ENCODE measurements at places on chromosomes 1 and 21.

DNA sequence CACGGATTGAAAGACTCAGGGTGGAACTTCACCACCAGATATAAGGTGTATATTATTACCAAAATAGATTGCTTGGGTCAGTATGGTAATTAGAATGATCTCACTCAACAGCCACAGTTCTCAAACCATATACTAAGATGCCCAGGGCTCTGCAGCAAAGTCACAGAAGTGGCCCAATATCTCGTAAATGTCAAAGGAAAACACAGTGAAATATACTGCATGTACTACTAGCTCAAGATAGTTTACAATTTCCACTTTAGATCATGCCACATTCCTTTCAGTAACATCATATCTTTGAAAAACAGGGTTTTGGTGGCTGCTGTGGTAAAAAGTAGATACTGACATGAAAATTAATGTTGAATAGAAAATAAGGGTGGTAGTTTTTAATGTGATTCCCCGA lies 180.3 kb upstream of the ATP1B1 start:
- DNase-seq = no peak

DNA sequence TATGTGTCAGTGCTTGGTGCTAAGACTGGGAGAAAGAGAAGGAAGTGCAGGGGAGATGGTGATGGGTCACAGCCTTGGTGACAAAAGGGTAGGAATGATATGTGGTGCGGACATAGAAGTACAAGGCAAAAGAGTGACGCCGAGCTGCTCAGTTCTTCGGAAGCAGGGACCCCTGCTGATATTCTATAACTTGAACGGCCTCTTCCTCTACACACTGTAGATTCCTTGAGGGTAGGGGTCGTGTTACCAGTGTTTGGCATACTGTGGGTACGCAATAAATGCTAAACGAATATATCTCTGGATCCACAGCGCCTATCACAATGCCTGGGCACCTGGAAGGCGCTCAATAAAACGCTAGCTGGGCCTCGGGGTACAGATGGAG lies 488 bp downstream of the DBT start:
- no peak for DNase-seq

GRCh38 chr1:164754088-164754600 lies 195.2 kb downstream of the PBX1 start:
- DNase-seq = no peak

DNA sequence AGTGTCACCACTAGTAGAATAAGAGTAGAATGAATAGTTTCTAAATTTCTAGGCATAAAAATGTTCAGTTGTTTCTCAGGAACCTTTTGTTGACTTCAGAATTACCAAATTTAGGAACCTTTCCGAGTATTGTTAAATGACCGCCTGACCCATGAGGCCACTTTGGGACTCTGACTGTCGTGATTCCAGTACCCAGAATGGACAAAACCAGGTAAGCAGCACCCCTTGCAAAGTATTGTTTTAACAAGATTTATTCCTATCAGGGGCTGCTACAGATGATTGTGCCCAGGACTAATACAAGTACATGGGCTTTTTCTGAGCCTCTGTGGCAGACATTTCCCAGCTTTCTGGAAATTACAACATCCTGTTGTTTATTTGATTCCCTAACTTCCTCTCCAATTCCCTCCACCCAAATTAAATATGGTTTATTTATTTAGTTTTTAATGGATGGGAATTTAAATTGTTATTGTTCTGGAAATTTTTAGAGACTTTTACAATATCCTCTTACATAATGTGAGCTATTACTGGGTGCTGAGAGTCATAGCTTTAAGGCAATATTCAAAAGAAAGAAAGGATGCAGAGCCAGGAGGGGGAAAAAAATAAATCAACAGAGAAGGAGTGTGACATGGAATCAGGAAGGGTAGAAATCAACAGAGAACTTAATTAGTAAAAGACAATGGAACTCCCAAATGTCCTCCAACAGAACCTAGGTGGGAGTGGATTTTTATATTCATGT lies 37.4 kb upstream of the NTPCR start:
- DNase-seq = no peak

- no peak for DNase-seq
Observed at GRCh38 chr1:34759503-34760357, at the start of gene GJB4. GJB4 (plus strand) TSS chr1:34759740; CDS start chr1:34761255, 1,515 bp downstream.

DNA sequence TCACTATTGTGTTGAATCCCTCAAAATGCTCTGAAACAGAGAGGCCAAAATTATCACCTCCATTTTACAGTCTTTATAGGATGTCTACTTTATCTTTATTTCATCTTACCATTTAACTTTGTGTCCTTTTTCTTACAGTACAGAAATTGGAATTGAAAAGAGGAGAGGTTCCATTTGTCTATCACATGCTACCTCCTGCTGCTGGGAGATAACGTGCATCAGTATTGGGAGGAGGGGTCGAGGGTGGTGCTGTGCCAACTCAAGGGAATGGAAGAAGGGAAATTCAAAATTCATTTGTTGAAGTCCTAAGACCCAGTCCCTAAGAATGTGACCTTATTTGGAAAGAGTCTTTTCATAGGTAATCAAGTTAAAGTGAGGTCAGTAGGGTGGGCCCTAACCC lies 85.3 kb downstream of the HHIPL2 start:
- no peak for DNase-seq

DNA sequence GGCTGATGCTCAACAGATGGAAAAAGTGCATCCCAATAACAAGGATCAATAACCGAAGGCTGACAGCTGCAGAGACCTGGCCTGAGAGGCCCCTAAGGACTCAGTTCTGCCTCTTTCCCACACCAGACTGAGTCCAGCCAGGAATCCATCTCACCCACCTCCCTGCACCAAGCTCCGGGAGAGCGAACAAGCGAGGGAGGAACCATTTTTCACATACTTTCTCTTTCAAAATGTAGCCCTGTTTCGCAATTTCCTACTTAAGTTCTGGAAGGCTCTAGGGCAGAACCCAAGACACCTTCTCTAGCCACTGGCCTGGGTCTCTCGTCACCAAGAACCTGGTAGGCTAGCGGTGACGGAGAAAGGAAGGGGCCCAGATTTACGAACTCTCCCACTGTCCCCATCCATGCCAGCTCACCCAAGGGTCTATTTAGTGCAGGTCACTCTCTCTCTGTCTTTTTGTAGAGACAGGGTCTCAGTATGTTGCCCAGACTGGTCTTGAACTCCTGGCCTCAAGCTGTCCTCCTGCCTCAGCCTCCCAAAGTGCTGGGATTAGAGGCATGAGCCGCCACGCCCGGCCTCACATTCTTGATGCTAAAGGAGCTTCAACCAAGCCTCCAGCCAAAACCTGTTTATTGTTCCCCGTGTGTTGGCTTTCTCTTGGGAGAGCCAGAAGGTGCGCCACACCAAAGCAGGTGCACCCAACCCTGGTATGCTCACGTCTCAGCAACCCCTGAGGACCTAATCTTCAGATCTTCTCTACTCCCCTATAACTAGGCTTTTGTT lies 10.9 kb upstream of the GNL2 start:
- DNase-seq = no peak

DNA sequence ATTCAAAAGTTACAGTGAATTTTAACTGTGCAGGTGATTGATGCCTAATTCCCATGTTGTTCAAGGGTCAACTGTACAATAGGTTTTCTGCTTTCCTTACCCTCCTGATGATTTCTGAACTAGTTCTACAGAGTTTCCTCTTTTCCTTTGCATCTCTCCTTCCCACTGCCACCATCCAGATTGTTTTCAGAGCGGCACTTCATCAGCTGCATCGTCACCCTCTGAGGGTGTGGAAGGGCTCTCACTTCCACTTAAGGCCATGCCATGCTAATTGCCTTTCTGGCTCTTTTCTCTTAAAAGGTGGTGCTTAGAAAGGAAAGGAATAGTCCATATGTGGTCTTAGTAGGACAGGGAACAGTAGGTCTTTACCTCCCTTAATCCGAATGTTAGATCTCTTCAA lies 39.1 kb downstream of the DISC1 start:
- no peak for DNase-seq

DNA sequence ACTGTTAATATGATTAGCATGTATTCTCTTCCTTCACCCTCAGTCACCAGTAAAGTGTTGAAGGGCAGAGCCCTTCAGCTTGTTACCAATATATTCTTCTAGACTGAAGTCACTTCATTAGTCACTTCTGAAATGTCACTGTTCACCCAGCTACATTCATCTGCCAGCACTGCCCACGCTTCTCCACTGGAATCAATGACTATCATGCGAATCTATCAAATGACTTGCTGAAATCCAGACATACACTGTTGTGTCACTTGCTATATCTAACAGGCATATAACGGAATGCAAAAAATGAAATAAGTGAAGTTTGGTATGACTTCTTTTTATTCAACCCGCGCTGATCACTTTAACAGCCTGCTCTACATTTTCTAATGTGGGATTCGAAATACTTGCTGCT lies 16.1 kb downstream of the FH start:
- no peak for DNase-seq

DNA sequence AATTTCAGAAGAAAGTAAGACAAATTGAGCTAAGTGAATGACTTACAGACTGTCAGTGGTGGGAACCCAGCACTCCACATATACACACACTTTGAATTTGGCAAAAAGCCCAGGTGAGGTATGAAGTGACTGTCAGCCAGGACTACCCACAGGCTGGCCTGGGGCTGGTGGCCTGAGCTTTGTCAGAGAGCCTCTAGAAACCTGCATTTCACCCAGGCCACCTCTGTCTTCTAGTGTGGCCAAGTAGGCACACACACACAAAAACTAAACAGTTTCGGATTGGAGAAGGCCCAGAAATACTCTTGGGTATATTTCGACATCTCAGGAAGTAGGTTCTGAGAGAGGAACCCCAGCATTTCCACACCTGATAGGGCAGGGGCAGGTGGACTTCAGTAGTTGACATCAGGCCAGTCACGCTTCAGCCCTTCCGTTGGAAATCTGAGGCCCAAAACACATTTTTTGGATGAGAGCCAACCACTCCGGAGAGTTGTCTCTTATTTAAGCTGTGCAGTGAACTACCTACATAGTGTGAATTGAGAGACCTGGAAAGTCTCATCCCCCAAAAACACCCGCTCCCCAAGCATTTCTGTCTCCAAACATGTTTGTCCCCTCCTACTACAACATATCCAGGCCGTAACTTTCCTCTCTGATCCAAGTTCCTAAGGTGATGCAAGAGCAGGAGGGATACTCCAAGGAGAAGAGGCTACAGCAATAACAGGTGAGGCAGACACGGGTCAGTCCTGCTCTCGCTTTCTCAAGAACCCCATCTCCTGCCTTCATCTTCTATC lies 167.2 kb upstream of the PROX1 start:
- DNase-seq = no peak

GRCh38 chr1:208213786-208214185 lies 30.4 kb downstream of the PLXNA2 start:
- no peak for DNase-seq

DNA sequence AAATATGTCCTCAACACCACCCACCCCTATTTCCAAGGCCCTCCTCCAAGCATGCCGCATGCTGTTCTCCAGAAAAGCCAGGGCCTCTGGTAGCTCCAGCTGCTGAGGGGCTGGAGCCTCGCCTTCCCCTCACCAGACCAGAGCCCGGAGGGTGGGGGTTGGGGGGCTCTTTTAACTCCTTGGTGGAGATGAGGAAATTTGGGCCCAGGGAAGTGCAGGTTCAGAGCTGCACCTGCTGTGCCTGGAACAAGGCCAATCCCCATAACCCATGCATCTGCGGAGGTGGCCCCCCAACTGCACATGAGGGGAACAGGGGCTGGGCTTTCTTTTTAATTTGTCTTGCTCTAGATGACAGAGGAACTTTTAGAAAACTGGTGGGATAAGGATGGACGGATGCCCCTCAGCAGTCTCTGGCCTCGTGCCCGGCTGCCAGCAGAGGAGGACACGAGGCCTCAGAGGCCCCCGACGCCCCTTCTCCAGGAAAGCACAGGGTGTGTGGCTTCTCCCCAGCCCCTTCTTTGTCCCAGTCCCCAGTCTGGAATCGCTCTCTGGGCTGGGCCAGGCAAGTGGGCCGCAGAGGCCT lies 550 bp upstream of the SELENON start:
- DNase-seq = no peak

- no peak for DNase-seq
Observed at GRCh38 chr1:2104621-2105427, 54.6 kb downstream of the PRKCZ start.

DNA sequence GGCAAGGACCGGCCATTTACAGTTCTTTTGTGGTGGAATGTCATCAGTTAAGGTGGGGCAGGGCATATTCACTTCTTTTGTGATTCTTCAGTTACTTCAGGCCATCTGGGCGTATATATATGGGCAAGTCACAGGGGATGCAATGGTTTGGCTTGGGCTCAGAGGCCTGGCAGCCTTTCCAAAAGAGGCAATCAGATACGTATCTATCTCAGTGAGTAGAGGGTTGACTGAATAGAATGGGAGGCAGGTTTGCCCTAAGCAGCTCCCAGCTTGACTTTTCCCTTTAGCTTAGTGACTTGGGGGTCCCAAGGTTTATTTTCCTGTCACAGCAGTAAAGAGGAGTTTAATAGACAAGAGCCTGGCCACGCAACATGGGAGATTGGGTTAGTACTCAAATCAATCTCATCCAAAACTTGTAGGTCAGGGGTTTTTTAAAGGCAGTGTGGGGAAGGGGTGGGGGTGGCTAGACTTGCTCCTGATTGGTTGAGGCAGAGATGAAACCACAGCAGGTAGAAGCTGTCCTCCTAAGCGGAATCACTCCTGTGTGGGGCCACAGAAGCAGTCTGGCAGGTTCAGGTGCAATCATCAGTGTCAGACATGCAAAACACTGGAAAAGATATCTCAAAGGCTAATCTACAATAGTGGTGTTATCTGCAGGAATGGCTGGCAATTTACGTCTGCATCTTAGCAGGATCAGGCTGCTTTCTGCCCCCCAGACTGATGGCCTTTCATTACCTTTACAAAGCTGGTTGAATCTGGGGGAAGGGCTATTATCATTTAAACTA lies 112.9 kb downstream of the TLR5 start:
- DNase-seq = no peak

DNA sequence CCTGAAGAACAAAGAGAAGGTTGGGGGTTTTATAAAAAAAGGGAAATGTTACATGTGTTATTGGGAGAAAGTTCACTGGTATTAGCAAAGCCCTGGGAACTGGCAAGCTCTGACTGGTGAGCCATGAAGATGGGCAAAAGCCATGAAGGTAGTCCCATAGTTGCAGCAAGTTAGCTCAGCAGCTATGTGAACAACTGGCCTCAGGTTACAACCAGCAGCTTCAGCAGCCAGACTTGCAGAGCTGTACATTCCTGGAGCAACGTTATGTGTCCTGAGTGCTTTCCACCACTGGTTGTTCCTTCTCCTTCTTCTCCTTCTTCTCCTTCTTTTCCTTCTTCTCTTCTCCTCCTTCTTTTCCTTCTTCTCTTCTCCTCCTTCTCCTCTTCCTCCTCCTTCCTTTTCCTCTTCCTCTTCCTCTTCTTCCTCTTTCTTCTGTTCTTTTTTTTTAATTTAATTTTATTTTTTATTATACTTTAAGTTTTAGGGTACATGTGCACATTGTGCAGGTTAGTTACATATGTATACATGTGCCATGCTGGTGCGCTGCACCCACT lies 56.1 kb upstream of the TLR5 start:
- no peak for DNase-seq

GRCh38 chr1:219385787-219386427 lies 212.2 kb downstream of the LYPLAL1 start:
- peak; percentile 40 for DNase-seq

- DNase-seq = no peak
Observed at GRCh38 chr21:41715649-41716281, 51.1 kb downstream of the RIPK4 start.

Data from HS-27A (cell line).